ENCODE measurements at places on chromosomes 2 and 18.
A peak's percentile ranks its signal among the peaks of the same experiment; 100 is the strongest.

- DNase-seq = no peak
Measured at GRCh38 chr2:109102588-109103233, 26.3 kb upstream of the SH3RF3 start.

GRCh38 chr2:144376926-144377325 lies 143.0 kb downstream of the ZEB2 start:
- no peak for DNase-seq

GRCh38 chr18:9113468-9114149 lies 11.1 kb downstream of the NDUFV2 start:
- no peak for DNase-seq

- DNase-seq = peak; percentile 1
Measured at GRCh38 chr2:8307606-8308180, 374.2 kb upstream of the ID2 start.

DNA sequence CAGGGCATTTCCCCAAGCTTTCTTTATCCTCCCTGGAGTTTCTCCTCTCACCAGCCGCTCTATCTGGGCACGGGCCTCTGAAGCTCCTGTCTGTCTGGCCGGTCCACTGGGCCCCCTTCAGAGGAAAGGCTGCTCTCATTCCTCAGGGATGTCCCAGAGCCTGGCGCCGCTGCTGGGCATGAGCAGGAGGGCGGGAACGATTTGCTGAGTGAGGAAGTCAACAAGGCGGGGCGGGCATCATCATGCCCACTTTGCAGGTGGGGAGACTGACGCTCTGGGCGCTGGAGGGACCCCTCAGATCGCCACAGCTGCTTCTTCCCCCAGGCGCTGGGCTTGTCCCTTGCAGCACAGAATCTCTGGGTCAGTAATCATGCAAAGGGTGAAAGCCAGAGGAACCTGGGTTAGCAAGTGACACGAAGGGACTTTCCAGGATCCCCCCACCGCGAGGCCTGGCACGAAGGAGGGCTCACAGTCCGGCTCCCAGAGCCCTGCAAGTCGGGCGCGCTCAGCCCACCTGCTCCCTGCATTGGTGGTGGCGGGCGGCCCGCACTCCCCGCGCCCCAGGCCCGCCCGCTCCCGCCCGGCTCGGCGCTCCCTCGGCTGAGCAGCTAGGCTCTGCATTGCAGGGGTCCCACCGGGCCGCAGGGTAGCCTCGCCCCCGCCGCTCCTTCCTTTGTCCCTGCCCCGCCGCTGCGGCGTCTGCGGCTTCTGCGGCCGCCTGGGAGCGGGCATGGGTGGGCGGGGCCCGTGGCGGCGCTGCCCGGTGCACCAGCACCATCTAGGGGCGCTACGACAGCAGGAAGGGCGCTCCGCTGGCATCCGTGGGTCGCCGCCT lies 157.8 kb downstream of the CYRIA start:
- peak; percentile 63 for DNase-seq

DNA sequence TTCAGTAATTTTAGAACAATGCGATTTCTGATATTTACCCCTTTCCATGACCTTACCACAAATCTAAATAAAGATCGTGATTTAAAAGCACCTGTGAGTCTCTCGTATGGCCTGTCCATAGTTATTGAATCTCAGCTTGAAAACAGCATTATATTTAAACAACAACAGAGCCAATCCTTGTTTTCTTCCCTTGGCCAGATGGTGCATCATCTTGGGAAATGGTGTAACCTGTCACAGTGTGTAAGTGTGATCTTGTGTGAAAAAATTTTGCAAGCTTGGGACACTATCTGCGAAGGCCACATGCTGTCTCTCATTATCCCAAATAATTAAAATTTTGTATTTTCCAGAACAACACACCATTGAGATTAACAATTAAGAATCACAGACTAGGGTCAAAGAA lies 262.7 kb upstream of the SPHKAP start:
- DNase-seq = no peak
